ENCODE measurements at places on chromosomes 2 and 18.

GRCh38 chr2:233035426-233036161, 3.1 kb downstream of the NEU2 start:
- DNase-seq: no peak

DNA sequence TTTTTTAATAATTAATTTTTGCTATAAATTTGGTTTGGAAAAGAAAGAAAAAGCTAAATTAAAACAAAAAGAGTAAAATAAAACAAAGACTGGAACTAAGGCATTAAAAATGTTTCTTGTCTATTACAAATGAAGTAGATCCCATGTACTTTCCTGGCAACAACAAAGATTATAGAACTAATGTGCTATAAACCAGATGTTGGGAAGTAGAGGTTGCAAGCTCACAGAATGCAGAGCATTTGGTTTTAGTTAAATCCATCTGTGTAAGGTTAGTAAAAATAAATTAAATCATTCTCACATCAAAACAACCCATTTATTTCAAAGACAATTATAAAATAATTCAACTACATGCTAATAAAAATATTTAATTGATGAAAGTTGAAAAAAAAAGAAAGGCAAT, 157.2 kb upstream of the ZC3H15 start:
- DNase-seq: no peak

DNA sequence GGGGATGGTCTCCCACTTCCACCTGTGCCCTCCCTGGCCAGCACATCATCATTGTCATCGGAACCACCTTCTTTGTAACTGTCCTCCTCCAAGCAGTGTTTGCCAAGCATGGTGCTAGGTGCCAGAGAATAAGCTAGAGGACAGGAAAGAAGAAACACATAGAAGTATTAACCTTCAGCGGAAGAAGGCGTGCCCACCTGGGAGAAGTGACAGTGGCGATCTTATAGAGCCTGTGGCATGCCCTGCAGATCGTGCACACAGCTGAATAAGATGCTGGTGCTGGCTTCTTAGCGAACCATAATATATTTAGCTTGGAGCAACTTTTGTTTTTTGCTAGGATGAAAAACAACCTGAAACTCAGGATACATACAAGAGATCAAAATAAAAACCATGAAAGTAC, 148.0 kb downstream of the FAM210A start:
- no peak for DNase-seq

DNA sequence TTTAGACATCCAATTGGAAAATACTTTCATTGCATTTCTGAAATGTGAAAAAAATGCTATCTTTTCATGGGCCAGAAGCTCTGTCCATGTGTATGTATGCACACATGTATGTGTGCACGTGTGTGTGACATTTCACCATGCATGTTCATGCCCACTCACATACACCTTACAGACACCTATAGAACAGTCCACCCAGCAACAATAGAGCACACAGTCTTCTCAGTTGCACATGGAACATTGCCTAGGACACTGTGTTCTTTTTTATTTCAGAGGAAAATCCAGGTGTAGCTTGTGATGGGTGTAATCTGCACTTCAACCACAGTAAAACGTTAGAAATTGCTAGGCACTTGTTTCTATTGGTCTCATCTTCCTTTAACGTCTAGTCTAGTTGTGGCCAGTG, 114.8 kb upstream of the RGPD4 start:
- no peak for DNase-seq

DNA sequence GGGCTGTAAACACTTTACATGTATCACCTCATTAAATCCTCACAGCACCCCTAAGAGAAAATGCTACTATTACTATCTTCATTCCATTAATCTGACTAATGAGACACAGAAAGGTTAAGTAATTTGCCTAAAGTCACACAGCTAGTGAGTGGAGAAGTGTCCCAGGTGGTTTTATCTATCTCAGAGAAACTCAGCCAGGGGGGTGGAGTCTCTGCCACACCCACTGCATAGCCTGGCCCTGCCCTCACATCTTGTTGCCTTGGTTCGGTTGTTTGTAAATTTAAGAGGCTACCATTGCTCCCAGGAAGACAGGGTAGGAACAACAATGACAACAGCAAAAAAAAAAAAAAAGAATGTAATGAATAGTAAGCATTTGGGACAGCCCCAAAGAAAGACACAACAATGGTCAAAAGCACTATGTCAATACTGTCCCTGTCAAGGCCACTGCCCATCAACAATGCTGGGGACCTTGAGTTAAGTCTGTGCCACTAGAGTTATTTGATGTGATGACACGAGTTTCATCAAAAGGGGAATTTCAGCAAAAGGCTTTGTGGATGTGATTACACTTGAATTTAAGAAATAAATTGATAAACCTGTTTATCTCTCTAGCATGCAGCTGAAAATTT, 17.5 kb downstream of the CYRIA start:
- no peak for DNase-seq

Measured in stimulated activated CD8-positive, alpha-beta memory T cell treated with anti-CD3 and anti-CD28 coated beads, Interleukin-15, amount 100 ng/mL, for 4 hours (primary cell).